T-helper 2 cell (primary cell): ENCODE measurements at places on chromosomes 3 and 15.

DNA sequence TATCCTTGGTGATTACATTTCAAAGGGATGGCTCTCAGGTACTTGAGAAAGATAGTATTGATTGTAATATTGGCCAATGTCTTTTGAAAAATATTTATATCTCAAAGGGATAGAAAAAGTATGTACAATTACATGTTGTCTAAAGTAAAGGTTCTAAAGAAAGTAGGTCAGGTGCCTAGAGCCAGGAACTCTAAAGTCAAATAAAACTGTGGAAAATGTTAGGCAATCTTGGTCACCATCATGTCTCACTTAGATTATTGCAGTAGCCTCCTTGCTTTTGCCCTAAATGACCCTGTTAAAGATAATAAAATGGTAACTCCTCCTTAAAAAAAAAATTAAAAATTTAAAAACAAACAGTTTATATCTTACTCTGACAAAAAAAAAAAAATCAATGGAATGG lies 198.5 kb upstream of the ARPP21 start:
- no peak for DNase-seq

DNA sequence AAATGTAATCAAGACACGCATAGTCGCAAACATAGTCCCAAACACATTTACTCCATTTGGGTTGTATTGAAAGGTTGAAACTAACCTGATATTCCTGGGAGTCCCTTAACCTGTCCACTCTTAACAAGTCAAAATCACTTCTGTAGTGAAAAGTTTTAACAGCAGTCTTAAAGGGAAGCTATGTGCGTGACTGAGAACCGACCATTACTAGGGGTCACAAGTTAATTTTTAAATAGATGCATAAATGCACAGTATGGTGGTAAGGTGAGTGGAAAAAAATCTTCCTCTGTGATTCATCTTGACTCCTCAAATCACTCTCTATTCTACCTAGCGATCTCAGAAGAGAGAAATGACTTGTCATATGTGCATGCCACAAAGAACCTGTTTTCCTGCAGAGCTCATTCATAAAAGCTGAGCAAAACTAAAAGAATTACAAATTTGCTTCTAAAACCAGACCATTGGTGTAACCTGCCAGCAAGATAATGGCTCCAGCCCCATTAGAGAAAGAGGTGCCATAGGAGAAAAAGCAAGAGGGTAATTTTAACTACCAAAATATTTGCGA lies 4.8 kb downstream of the GPR15 start:
- peak; percentile 93 for DNase-seq

DNA sequence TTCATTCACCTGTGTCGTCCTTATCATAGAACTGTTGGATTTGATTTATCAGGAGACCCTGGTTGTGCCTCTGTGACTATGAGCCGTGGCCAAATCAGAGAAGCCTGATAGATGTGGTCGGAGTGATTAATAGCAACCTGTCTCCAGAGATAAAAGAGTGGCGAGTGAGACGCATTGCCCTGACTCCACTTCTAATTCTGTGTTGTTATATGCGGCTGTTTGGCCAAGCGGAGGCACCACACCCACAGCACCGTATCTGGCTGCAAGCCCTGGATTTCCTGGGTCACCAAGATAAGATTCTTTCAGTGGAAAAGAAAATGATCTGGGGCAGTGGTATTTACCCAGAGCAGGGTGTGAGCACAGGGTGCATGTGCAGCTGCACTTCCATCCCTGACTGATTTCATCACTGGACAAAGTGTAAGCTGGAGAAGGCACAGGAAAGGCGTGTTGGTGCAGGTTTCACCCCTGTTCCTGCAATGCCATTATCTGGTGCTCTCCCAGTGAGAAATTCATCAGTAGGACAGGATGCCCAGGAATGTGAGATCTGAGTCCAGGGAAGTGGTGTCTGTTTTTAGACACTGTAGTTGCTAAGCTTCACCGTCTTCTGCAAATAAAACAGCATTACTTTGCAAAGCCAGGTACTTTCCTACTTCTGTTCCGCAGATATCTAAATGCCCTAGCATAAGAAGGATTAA lies 84.6 kb downstream of the CD47 start:
- DNase-seq, result no peak

- DNase-seq, result no peak
Observed at GRCh38 chr15:70357453-70357852, 259.7 kb upstream of the TLE3 start.

DNA sequence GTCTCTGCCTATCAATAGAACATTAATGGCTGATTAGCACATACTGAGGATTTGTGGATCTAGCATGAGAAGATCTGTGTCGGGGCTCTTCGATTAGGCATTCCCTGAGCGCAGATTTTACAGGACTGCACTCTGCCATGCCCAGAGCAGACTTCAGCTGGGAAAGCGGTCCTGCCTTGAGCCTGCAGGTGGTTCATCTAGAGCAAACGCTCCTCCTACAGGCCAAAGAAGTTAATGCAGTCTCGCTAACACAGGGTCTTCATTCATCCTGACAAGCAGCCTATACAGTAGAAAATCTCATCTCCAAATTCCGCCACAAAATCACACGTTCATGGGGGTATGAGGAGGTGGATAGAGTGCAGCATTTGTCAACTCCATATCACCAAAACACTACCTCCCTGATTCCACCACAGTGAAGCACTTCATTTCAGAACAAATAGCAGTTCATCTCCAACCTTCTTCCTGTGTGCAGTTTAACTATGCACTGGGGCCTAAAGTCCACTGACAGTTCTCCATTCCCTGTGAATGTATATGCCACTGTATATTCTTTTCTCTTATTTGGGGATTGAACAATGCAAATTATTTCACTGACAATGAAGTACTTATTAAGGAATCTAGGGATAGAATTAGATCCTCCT lies 405.8 kb downstream of the IGSF11 start:
- peak; percentile 42 for DNase-seq

DNA sequence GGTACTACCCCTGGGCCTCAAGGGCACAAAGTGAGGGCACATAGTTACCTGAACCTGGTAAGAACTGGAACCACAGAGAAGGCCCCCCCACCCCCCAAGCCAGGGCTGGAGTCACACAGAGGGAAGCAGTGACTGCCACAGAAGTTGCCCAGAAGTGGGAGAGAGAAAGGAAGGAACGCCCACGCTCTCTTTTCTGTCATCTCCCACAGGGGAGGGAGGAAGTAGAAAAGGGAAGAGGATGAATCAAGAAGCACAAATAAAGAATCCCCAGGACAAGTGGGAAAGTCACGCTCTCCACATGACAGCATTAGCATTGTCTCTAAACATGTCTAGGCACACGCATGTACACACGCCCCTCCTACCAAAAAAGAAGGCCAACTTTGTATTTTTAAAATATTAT lies 114.7 kb upstream of the FRMD4B start:
- no peak for DNase-seq

DNA sequence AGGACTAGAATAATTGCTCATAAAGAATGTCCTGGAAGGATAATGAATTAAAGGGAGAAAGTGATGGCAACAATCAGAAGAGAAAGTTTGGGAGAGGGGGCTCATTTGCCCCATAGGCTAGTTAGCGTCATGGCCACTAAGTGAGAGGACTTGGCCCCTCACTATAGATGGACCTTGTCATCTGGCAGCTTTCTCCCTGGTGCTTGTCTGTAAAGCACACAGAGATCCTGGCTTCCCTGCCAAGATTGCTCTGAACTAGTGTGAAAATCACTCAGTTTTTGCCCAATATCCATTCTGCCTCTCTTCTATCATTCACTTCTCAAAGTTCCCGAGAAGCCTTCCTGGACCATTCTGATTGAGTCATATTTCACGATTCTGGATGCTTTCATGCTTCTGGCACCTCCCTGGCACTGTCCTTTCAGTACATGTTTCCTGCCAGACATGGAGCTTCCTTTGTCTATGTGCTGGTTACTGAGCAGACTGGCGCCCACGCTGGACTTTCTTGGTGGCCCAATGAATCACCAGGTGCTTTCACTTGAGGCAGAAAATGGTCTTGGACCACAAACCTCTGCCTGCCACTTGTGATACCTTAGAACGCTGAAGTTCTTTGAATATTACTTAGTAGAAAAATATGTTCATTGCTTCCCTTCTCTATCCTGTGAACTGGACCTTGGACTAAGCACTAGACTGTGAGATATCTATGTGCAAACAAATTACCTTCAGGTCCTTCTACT lies 709.6 kb upstream of the CFAP20DC start:
- peak; percentile 13 for DNase-seq

DNA sequence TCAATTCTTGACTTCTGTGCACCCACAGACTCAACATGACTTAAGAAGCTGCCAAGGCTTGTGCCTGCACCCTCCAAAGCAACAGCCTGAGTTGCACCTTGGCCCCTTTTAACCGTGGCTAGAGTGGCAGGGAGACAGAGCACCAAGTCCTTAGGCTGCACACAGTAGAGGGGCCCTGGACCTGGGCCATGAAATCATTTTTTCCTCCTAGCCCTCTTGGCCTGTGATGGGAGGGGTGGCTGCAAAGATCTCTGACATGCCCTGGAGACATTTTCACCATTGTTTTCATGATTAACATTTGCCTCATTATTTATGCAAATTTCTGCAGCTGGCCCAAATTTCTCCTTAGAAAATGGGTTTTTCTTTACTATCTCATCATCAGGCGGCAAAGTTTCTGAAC lies 836.8 kb downstream of the ZPLD1 start:
- no peak for DNase-seq

- DNase-seq, result no peak
Observed at GRCh38 chr3:158713094-158713499, 19.2 kb downstream of the RARRES1 start.
